ENCODE measurements at places on chromosomes 2 and 18.

DNA sequence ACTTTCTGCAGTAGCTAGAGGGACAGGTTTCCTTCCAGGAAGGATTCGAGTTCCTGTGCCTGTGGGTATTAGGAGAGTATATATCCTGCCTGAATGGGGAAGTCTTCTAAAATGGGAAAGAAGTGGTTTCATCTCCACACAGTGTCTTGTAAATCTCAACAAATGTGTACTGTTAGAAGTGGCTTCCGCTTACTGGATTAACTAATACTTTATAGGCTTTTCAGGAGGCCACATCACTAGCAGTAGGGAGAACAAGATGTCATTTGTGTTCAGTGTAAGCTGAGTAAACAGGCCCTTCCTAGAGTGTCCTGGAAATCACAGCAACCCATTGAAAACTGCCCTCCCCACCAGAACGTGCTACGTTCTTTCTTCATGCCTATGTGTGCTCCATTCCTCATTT lies 12.5 kb upstream of the POLR1B start:
- DNase-seq, result no peak

DNA sequence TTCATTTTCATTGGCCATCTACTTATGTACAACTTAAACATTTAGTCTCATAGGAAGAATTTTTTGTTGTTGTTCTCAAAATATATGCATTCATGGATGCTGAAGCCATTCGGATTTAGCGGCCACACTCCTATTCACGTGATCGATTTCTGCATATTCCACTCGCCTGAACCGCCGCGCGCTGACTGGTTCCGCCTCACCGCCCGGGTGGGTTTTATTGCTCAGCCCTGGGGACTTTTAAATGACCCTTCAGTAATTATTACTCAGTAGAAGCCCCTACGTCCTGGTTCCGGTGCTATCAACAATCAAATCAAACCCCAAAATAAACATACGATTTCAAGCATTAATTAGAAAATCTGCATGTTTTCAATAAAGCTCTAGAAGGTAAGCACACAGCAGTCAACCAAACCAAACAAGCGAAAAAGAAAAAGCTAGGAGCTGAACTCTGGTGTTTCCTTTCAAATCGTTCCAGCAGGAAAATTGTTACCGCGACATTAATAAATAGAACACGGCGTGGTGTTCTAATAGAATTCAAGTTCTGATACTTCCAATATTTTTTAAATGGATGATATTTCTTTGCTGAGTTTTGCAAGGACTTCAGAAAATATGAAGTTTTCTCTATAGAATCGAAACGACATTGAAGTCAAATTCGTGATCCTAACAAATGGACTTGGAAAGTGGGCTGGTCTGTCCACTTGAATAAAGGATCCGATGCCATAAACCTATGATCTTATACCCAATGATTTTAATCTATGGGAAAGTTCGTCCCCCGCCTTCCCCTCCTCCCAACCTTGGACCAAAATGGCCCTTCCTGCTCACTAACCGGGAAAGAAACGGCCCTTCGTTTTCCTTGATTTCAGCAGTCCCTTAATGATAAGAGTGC lies 9.3 kb downstream of the PAX3 start:
- no peak for DNase-seq

DNA sequence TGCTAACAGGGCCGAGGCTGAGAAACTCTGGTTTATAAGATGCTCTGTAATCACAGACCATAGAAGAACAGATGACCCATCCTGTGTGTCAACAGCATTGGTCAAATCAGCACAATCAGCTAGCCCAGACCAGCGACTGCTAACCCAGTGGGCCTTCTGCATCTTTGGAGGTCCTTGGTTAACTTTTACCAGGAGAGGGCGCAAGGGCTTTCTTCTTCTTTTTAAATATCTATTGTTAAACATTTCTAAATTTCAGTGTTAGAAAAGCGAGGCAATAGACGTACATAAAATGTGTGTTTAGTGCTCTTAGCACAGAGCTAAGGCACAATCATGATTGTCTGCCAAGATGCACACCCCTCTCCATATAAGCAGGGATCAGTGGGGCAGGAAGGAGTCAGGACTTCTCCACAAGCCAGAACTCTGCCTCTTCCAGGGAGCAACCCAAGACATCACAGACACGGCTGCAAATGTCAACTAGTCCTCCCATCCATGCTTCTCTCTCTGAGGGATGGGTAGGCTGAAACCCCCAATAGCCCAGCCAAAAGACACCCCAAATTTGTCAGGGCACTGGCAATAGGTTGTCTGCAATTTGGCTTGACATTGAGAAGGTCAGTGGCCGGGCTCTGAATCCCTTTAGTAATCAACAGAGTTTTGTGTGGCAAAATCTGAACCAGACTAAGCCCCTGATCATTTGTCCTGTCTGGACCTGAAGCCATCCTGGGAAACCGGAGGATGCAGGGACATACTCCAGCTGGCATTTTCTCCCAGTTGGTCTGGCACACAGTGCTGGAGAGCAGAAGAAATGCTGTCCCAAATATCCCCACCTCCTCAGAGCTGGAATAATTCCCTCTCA lies 188.2 kb downstream of the BCL2 start:
- peak; percentile 9 for DNase-seq

GRCh38 chr2:66569974-66570373 lies 135.0 kb downstream of the MEIS1 start:
- DNase-seq, result no peak

GRCh38 chr2:45438872-45439665 lies 172.0 kb downstream of the SRBD1 start:
- DNase-seq, result no peak

GRCh38 chr2:70935468-70936164 lies at the start of gene ATP6V1B1:
ATP6V1B1 (plus strand) TSS chr2:70935900; CDS start chr2:70935955, 55 bp downstream.
- DNase-seq, result no peak

DNA sequence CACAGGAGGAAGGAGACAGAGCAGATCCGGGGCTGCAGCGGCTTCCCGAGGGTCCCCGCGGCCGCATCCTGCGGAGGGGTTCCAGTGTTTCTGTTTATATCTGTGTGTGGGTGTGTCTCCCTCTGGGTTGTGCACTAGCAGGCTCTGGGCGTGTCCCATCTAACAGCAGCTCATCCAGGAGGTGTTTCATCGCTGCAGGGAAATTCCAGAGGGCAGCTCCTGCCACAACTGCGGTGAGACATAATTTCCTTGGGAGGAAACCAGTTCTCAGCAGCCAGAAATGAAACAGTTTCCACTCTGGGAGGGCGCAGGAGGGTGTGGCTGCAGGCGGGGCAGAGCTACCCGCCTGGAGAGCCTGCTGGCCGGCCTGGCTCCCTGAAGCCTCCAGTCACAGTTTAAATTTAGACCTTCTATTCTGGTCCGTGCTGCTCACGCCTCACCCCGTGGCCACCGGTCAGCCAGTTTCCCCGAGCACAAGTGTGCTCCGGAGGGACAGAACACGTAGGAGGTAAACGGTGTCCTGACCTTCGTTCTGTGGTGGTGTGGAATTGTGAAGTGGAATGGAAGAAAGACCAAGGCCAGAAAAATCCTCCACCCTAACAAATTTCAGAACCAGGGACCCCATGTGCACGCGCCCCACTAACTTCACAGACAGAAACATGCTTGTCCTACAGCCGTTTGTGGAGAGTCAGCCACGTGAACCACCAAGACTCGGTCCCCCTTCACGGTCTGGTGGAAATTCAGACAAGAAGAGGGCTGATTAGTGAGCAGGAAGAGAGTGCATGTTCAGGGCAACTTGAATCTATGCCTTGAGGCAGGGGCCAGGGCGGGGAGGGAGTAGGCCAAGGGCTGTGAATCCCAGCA lies 50.2 kb downstream of the TEX44 start:
- no peak for DNase-seq

GRCh38 chr2:174945601-174946260 lies 59.5 kb downstream of the CHN1 start:
- no peak for DNase-seq

GRCh38 chr2:25375989-25376545 lies 34.3 kb upstream of the DNMT3A start:
- no peak for DNase-seq

DNA sequence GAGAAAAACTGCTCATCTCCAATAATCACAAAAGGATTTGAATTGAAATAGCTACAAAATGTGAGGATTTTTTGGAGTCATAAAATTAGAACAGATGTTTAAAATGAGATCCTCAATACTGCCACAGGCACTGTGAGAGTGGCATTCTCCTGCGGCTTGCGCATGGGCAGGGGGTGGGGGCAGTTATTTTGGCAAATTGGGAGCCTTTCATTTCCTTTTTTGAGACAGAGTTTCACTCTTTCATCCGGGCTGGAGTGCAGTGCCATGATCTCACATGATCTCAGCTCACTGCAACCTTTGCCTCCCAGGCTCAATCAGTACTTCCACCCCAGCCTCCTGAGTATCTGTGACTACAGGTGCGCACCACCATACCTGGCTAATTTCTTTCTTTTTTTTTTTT lies 42.4 kb downstream of the POMC start:
- no peak for DNase-seq

DNA sequence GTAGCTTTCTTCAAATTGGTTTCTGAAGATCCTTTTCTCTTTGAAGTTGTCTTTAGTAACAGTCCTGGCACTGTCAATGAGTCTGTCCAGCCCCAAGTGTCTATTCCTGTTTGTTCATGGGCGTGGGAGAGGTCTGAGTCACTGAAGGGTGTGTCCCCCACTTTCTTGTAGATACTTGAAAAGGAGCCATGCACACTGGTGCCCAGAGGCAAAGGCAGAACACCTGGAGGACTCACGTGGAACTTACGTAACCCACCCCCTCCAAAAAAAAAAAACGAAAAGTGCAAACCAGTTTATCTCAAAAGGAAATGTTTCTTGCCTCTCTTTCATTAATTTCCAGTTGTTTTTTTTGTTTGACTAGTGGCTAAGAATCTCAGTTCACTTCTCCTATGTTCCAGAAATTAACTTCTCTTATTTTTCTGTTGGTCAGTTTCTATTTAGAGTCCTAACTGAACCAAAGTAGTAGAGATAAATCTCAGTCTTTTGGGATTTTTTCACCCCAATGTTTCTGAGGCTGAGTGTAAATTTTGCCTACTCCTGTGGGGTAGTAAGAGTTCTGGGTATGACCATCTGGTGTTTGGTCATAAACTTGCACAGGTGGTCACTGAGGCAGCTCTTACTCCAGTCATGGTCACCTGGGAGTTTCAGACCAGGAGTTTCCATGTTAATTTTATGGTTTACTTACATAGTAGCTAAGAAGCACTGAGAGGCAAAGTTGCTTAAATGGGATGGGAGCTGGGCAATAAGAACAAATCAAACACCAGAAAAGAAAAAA lies 54.9 kb downstream of the DSC3 start:
- no peak for DNase-seq

- DNase-seq, result no peak
Observed at GRCh38 chr18:76398295-76398694, 96.7 kb downstream of the ZNF516 start.

DNA sequence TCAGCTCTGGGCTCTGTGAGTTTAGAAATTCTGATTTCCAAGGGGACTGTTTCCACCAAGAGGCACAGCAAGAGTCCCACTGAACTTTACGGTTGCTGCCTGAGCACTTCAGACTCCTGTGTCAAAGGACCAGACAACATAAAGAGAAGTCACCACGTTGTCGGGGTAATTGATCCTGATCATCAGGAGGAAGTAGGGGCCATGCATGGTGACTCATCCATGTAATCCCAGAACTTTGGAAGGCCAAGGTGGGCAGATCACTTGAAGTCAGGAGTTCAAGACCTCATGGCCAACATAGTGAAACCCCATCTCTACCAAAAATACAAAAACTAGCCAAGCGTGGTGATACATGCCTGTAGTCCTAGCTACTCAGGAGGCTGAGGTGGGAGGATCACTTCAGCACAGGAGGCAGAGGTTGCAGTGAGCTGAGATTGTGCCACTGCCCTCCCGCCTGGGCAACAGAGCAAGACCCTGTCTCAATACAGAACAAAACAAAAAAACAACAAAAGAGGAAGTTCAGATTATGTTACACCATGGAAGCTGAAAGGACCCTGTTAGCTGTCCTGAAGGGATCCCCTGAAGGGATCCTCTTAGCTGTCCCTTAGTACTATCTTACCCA lies 9.4 kb upstream of the ASXL2 start:
- DNase-seq, result no peak

DNA sequence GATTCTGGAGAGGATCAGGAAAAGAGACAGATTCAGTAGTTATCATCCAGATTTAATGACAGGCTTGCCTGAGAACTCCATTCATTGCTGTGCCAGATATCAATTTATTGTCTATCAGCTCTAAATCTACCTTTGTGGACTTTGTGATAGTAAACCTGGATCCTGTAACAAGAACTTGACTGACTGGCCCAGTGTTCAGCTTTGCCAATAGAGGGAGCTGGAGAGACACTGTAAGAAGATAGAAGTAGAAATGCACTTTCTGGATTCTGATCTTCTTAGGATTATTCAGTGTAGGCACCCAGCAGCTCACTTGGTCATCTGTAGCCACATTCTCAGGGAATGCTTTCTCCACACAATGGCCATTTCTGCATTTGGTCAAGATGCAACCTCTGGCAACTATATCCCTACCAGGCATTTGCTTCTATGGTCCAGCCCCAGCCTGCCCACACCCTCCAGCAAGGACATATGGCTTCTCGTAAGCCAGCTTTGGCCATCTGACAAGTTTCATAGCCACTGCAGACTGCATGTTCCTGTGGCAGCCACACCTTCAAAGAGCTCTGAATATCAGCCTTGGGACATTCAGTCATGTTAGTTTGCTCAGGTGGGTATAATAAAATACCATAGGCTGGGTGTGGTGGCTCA lies 6.1 kb upstream of the SERPINB8 start:
- DNase-seq, result no peak

- no peak for DNase-seq
Observed at GRCh38 chr2:108363908-108364225, 13.9 kb upstream of the SULT1C4 start.

DNA sequence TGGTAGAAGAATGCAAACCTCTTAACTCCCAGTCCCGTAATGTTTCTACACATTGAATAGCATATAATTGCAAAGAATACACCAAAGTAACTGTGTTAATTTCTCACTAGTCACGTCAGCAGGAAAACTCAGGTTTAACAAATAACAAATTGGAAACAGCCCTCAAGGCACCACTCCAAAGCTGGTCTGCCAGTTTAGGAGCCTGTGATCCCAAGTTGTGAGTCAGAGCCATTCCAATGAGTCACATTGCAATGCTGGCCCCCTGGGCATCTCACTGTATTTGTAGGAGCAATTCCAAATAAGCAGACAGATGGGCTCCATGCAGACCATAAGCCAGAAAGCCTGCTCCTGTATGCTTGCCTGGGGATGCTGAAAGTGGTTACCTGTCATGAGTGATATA lies 143.2 kb upstream of the SETBP1 start:
- no peak for DNase-seq
